ENCODE measurements at places on chromosomes 7 and 10.

DNA sequence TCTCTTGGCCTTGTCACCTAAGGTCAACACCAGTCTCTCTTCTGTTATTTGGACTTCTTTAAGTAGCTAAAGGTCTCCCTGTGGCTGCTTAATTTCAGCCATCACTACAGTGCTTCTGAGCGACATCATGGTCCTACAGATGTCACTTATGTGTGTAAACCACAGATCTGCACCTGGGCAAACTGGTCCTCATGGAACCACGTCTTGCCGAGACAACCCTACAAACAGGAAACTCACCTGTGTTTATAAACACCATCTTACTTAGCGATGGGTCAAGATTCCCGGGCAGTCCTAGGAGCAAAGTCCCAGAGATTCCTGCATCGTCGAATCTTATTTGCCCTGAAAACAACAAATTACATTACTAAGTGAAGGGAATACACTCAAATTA lies 27.8 kb downstream of the KLF6 start:
- DNase-seq = no peak

GRCh38 chr7:69250958-69251357 lies 347.3 kb upstream of the AUTS2 start:
- DNase-seq = no peak

GRCh38 chr7:494906-495305 lies 24.7 kb downstream of the PDGFA start:
- DNase-seq = no peak

GRCh38 chr7:83987764-83988163 lies 206.8 kb downstream of the SEMA3A start:
- DNase-seq = no peak

DNA sequence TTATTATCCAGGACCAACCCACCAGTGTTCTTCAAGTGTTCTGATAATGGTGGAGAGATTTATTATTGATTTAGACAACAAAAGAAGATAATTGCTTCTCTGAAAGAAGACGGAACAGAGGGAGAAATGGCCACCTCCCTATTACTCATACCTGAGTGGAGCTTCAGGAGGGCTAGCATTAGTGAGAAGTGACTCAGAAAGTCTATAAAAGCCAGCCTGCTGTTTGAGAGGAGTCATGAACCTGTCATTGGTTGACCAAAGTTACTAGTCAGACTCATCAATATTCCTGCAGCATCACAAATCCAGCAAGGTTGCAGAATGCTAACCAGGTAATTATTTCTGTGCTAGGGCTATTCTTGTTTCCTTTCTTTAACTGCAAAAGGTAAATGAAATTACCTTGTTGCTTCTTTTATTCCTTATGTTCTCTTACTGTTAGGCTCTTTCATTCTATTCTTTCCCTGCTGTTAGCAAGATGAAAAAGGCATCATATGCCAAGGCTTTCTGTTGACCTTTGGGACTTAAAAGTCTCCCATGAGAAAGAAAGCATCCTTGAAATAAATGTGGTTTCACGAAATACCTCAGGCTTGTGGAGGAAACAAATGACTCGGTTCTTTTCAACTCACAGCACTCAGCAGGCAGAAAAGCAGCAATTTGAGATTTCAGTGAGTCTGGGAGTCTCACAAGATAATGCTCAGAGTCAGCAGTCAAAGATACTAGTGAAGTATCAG lies 256.4 kb upstream of the PHYHIPL start:
- no peak for DNase-seq

DNA sequence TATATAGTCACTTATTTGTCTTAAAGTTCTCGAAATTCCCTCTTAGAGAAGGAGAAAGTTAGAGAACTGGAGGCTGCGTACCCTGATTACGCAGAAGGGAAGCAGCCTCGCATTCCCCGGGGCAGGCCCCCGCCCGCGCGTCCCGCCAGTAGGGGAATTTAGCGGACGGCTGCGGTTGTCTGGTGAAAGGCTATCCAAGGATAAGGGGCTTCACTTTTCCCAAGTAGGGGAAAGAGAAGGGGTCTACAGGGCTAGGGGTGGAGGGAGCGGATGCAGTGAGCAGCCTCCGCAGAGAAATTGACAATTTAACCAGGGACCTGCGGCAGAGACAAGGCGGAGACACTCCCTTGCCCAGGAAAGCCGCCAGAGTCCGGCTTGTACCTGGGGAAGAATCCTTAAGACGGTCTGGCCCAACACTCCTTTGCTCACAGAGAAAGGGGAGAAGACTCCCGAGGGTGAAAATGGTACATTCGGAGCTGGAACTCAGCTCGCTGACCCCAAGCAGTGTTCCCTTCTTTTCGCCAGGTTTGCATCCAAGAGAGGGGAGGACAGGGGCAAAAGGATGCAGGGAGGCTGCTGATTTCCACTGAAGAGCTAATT lies 994 bp upstream of the MAGI2 start:
- peak; percentile 1 for DNase-seq

- no peak for DNase-seq
Observed at GRCh38 chr10:28680358-28680752, 3.0 kb downstream of the BAMBI start.

- DNase-seq = no peak
Observed at GRCh38 chr10:44398271-44398670, 13.4 kb upstream of the CXCL12 start.

DNA sequence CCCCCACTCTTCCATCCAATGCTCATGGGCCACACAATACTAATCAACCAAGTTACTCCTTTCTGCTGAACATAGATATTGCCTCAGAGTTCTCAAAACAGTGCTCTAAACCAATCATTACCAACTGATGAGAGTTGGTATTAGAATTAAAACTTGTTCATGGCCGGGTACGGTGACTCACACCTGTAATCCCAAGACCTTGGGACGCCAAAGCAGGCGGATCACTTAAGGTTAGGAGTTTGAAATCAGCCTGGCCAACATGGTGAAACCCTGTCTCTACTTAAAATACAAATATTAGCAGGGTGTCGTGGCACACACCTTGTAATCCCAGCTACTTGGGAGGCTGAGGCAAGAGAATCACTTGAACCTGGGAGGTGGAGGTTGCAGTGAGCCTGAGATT lies 8.2 kb downstream of the TM9SF3 start:
- no peak for DNase-seq

DNA sequence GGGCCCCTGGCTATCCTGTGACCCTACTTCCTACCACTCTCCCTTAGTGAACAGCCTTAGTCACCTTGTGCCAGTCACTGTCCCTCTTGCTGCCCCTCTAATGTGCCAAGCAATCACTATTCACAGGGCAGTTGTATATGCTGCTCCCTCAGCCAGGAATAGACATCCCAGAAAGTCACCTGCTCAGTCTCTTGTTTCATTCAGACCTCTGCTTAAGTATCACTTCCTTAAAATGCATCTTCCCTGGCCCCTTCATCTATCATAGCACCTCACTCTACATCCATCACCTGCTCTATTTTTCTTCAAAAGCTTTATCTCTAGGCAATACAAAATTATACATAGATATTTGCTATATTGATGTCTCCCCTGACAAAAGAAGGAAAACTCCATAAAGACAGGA lies 328.4 kb upstream of the NFE2L3 start:
- no peak for DNase-seq

DNA sequence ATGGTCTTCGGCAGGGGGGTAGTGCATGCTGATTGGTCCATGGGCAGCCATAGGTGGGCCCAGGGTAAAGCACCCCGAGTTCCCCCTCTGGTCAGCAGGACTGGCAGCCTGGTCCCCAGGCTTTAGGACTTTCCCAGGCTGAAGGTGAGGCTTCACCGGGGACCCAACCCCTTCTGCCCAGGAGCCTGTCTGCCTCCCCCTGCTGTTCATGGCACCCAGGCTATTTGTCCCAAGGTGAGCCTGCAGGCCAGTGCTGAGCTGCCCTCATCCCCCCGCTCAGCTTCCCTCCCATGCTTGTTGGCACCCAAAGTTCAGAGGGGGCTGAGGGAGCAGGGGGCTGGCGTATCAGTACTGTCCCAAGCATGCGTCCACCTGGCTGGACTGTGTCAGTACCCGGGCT lies 38.5 kb upstream of the ZNRF2 start:
- DNase-seq = no peak

Measured in stimulated activated CD4-positive, alpha-beta T cell treated with anti-CD3 and anti-CD28 coated beads, Interleukin-2, amount 100 ng/mL, for 24 hours (primary cell).